ENCODE measurements at places on chromosomes 11 and 22.

DNA sequence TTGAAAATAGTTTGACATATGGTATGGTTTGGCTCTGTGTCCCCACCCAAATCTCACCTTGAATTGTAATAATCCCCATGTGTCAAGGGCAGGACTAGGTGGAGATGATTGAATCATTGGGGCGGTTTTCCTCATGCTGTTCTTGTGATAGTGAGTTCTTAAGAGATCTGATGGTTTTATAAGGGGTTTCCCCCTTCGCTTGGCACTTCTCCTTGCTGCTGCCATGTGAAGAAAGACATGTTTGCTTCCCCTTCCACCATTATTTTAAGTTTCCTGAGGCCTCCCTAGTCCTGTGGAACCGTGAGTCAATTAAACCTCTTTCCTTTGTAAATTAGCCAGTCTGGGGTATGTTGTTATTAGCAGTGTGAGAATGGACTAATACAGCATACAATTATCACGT lies 7.7 kb downstream of the KCTD21 start:
- no peak for DNase-seq

GRCh38 chr11:89249196-89249595 lies 71.5 kb downstream of the TYR start:
- DNase-seq, result no peak

DNA sequence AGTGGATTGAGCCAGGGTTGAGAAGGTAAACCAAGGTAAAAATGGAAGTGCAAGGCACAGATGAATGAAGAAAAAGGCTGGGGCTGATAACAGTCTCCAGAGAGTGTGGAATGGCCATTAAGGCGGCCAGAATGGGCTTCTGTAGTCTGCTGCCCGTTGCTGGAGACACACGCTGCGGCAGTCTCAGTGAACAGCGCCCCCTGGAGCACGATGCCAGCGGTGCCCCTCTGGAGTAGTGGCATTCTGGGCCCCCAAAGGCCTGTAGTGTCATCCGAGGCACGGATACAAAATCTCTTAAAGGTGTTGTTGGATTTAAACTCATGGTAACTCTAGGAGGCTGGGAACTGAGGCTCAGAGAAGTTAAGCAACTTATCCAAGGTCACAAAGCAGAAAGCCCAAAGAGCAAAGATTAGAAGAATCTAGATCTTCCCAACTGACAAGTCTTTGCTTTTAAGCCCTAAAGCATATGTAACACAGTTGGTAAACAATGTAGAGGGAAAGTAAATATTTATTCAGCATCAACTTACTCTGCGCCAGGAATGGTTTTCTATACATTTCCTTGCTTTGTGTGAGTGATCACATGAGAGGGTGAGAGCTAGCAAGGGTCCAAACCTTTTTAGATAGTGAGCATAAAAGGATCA lies 18.2 kb downstream of the KCNJ1 start:
- DNase-seq, result peak; percentile 58

GRCh38 chr11:8735094-8735493 lies 52.5 kb downstream of the RPL27A start:
- DNase-seq, result no peak

DNA sequence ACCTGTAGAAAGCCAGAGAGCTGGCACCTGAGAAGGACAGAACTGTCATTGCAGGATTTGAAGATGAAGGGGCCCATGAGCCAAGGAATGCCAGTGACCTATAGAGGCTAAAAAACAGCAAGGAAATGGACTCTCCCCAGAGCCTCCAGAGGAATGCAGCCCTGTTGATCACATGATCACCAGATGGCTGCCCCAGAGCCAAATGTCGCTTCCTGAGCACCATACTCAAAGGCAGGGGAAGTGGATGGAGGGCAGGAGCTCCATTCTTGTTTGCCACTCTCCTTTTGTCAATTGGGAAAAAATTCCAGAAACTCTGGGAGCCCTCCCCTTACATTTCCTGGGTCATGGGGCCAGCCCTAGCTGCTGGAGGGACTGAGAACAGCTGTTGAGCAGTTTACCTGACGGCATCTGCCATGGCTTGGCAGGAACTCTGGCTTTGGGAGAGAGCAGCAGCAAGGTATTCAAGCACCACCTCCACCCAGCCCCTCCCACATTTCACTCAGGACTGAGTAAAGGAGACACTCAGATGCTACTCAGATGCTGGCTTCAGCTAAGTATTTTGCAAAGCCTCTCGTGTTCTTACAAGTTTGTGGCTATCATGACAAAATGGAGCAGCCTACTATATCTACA lies 46.9 kb downstream of the DKK3 start:
- no peak for DNase-seq

GRCh38 chr11:86497310-86497709 lies 122.6 kb downstream of the CCDC81 start:
- no peak for DNase-seq

- DNase-seq, result no peak
Observed at GRCh38 chr11:86101493-86101892, 32.6 kb upstream of the PICALM start.

GRCh38 chr11:123235117-123235655 lies 40.1 kb upstream of the CLMP start:
- DNase-seq, result no peak

GRCh38 chr11:27392278-27393114 lies 29.5 kb upstream of the CCDC34 start:
- no peak for DNase-seq

GRCh38 chr11:64232182-64232966 lies 2.0 kb upstream of the VEGFB start:
- DNase-seq, result no peak

DNA sequence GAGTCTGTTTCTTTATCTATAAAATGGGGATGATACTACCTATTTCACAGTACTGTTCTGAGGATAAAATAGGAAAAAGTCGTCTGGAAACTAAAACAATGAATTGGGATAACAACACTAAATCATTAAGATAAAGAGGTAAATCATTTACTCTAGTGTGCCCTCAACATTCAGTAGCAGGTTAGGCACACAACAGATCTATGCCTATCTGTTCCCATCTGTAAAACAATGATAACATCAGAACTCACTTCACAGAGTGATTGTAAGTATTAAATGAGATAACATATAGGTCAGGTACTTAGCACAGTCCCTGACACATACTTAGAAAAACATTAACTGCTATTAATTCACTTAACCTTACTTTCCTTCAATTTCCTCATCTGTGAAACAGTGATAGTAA lies 36.9 kb downstream of the PAK1 start:
- DNase-seq, result no peak

GRCh38 chr11:75563978-75564552 lies 2.0 kb downstream of the SERPINH1 start:
- DNase-seq, result no peak

GRCh38 chr11:5689551-5689983 lies at the start of gene TRIM22:
TRIM22 (plus strand) TSS chr11:5689790; CDS start chr11:5696233, 6,443 bp downstream.
- peak; percentile 23 for DNase-seq

- DNase-seq, result no peak
Observed at GRCh38 chr11:81655351-81655750, 1078.3 kb downstream of the FAM181B start.

DNA sequence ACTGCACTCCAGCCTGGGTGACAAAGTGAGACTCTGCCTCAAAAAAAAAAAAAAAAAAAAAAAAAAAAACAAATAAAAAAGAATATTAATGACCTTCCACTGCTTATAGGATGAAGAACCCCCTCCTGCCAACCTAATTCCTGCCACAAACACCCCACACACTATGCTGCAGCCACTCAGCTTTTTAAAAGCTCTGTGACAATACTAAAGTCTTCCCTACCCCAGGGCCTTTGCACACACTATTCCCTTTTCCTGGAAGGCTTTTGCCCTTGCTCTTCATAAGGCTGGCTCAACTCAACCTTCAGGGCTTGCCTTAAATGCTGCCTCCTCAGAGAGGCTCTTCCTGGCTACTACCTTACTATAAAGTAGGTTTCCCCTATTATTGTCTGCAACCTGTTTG lies 10.8 kb upstream of the KCNJ11 start:
- DNase-seq, result no peak

- DNase-seq, result no peak
Observed at GRCh38 chr22:46640293-46641055, 20.3 kb downstream of the GRAMD4 start.

DNA sequence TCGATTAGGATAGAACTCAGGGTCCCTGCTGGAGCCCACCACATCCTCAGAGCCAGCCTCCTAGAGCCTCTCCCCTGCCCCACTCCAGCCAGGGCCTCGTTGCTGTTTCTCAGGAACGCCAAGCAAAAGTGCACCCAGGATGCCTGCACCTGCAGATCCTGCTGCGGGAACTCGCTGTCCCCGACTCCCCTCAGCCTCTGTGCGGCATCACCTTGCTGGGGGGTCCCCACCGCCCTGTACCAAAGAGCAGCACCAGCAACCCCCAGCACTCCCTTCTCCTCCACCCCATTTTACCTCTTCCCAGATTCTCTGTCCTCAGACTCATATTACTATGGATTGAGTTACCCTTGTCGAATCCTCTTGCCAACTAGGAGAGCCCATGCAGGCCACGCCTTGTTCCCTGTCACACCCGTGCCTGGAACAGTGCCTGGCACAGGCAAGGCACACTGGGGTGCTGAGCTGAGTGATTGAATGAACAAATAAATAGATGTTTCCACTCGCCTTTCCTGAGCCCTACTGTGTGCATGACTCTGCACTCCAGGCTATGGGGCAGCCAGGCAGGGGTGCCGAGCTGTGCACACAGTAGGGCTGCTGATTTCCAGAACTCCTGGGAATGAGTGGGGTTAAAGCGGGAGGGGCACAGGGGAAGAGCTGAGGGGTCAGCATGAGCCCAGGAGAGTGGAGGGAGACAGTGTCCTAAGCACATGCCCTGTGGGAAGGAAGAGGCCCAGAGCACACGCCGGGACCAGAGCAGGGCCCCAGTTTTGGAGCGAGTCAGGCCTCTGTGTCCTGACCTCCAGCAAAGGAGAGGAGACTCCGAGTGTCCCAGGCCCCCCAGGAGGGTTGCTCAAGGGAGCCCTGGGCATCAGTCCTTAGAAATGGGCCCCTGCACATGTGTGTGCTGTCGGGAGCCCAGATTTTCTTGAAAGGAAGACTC lies 44.3 kb downstream of the LINC01488 start:
- no peak for DNase-seq

DNA sequence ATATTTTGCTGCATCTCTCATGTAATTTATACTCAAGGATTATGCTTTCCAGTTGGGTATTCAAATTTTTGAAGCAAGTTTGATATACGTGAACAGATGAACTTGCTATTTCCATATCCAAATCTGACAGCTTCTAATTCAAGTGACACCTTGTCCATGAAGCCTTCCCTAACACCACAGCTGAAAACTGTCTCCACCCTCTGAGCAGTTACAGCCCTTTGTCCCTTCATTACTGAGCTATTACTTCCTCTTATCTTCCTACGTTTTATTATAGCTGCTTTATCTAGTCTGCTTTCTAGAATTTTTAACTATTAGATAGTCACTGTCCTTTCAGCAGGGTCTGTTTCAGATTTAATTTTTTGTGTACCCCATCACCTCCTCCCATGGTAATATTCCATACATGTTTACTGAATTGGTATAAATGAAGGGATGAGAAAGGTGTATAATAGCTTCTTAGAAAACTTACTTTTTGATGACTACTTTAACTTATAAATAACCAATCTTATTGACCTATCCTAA lies 13.3 kb upstream of the PRSS23 start:
- no peak for DNase-seq

- no peak for DNase-seq
Observed at GRCh38 chr22:17831501-17832251, 57.4 kb upstream of the BID start.

DNA sequence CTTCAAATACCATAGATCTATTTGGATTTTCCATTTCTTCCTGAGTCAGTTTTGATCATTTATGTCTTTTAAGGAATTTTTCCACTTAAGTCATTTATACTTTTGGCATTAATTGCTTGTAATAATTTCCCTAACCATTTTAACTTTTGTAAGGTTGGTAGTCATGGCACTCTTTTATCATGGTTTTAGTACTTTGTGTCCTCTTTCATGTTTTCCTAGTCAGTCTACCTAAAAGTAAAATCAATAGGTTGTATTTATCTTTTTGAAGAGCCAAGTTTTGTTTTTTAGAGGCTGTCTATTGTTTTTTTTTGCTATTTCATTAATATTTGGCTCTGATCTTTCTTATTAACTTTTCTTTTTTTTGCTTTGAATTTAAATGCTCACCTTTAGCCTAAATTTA lies 45.5 kb upstream of the IGLL5 start:
- DNase-seq, result no peak

DNA sequence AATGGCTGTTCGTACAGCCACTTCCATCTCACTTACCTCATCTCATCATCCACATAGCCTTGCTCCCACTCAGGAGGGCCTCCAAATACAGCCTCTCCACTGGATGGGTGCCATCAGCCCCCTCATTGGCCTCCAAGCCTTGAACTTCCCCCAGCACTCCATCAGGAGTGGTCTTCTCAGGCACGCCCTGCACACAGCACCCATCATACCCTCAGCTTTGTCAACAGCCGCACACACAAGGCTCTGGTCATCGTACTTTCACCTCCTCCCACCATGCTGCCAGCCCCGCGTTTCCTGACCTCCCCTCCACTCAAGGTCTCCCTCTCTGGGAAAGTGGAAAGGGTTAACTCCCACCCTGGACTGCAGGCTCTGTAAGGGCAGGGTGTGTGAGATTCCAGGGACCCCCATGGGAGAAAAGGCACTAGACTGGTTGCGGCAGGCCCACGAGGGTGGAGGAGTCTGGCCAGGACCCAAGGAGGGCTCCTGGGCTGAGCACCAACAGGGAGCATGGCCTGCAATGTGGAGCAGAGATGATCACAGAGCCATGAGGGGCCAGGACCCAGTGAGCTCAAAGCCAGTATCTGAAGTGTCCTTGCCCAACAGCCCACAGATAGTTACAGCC lies 21.0 kb upstream of the SCARF2 start:
- no peak for DNase-seq

- no peak for DNase-seq
Observed at GRCh38 chr22:46469711-46470110, 67.7 kb downstream of the CELSR1 start.

DNA sequence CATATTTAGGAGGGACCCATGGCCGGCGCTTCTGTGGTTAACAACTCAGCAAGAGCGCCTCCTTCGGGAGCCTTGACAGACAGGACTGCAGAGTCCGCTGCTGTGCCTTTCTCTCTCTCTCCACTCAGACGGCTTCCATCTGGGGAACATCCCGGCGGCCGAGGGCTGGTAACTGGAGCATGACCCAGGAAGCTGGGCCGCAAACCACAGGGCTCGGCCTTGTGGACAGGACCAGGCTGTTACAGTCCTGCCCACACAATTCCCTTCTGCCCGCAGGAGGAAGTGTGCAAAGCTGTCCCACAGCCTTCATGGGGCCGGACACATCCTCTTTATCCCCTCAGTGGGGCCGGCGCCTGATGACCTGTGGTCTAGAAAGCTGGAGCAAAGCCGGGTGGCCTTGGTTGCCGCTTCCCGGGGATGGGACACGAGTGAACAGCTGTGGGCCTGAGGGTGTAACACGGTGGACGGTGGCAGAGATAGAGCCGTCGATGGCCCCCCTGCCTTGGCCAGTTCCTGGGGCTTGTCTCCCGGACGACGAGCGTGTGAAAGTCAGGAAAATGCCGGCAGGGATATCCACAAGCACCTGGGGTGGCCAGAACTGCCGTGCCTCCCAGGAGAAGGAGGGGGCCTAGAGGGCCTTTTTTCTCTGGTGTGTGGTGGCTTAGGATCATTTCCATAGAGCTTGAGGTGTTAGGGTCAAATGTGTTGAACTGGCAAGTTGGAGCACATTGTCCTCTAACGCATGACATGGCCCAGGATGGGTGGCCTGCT lies 50.1 kb downstream of the FBLN1 start:
- no peak for DNase-seq

- DNase-seq, result no peak
Observed at GRCh38 chr22:33007485-33007884, 50.7 kb downstream of the SYN3 start.

Data from T-helper 17 cell (primary cell).